ENCODE measurements at places on chromosomes 1 and 21. TPM values are rescaled to one million over a fixed set of nuclear protein-coding genes. Genes with fewer than 3 reads are reported as not detected.

Gene CSMD2
- 3.7 TPM for total RNA-seq

Gene COL24A1
- total RNA-seq = 0.12 TPM

Gene RIPPLY3
- not detected for total RNA-seq

Gene PLA2G2F
- not detected for total RNA-seq

Gene RXFP4
- not detected for total RNA-seq

Gene FBXO2
- total RNA-seq = 8.5 TPM

Gene CENPF
- total RNA-seq = 0.70 TPM

Gene SPRR3
- total RNA-seq = not detected

Gene RIMKLA
- not detected for total RNA-seq

Gene TMEM167B
- total RNA-seq = 28.9 TPM

Gene CFHR1
- not detected for total RNA-seq

Gene DENND2C
- total RNA-seq = 0.98 TPM

Gene LPAR3
- total RNA-seq = 10.2 TPM

Gene KLHDC7A
- not detected for total RNA-seq

Gene SPRR2A
- not detected for total RNA-seq

Gene GJB3
- 0.75 TPM for total RNA-seq

Gene CYP4Z1
- not detected for total RNA-seq

Gene RPS6KA1
- 2.1 TPM for total RNA-seq

Gene FAM72A
- 3.2 TPM for total RNA-seq

Gene SLC35F3
- not detected for total RNA-seq

Gene FNBP1L
- 6.8 TPM for total RNA-seq

Gene MPL
- total RNA-seq = not detected

Gene PRAMEF27
- total RNA-seq = not detected

Gene SELE
- 0.45 TPM for total RNA-seq

Gene SAMD13
- 0.83 TPM for total RNA-seq

Gene ANKRD65
- 0.23 TPM for total RNA-seq

All from smooth muscle cell of the coronary artery (primary cell).